A549 treated with DMSO at 1 μM for 4 hours (cell line): ENCODE measurements at places on chromosomes 6 and 20. TPM values are rescaled to one million over a fixed set of nuclear protein-coding genes. Genes with fewer than 3 reads are reported as not detected.

KCNK17 gene
- total RNA-seq: not detected in 5 replicates

NRN1 gene
- total RNA-seq: 0.76 to 1.3 TPM (median 1.1 TPM) in 5 replicates

FLRT3 gene
- total RNA-seq: 1.5 to 2.5 TPM (median 1.9 TPM) in 5 replicates

C6orf58 gene
- total RNA-seq: 0.10 to 0.45 TPM (median 0.24 TPM) in 5 replicates

GFOD1 gene
- total RNA-seq: 2.2 to 3.1 TPM (median 2.6 TPM) in 5 replicates

EPPIN gene
- total RNA-seq: not detected in 5 replicates

PPP1R3G gene
- total RNA-seq: 1.1 to 1.7 TPM (median 1.3 TPM) in 5 replicates

PGC gene
- total RNA-seq: not detected in 5 replicates

TGM3 gene
- total RNA-seq: 0.07 to 0.11 TPM (median 0.08 TPM) in 3 of 5 replicates, not detected in the others

CCM2L gene
- total RNA-seq: 0.28 to 0.78 TPM (median 0.62 TPM) in 5 replicates

RBBP8NL gene
- 0.03 TPM in 1 of 5 replicates, not detected in the others for total RNA-seq

PROKR2 gene
- not detected in 5 replicates for total RNA-seq

CCN6 gene
- not detected in 5 replicates for total RNA-seq

CRISP2 gene
- total RNA-seq: not detected in 5 replicates

PLCB1 gene
- total RNA-seq: 0.47 to 1.0 TPM (median 0.54 TPM) in 5 replicates

STK4 gene
- 14.2 to 17.6 TPM (median 15.4 TPM) in 5 replicates for total RNA-seq

SOBP gene
- total RNA-seq: 0.94 to 1.7 TPM (median 1.2 TPM) in 5 replicates

DNAAF9 gene
- total RNA-seq: 4.6 to 5.8 TPM (median 5.4 TPM) in 5 replicates

MROH8 gene
- 0.62 to 1.1 TPM (median 1.00 TPM) in 5 replicates for total RNA-seq

ADGRF5 gene
- not detected in 5 replicates for total RNA-seq

SLC22A2 gene
- 0.06 TPM in 1 of 5 replicates, not detected in the others for total RNA-seq

MTG2 gene
- total RNA-seq: 37.3 to 39.4 TPM (median 38.0 TPM) in 5 replicates

RBM39 gene
- total RNA-seq: 170 to 198 TPM (median 178 TPM) in 5 replicates

DYNLT2 gene
- 0.62 to 0.90 TPM (median 0.69 TPM) in 5 replicates for total RNA-seq

KIF13A gene
- total RNA-seq: 20.8 to 25.6 TPM (median 24.7 TPM) in 5 replicates

GPX5 gene
- not detected in 5 replicates for total RNA-seq

BHLHE23 gene
- total RNA-seq: not detected in 5 replicates

PRICKLE4 gene
- total RNA-seq: 0.23 to 0.85 TPM (median 0.60 TPM) in 4 of 5 replicates, not detected in the other

ACTL10 gene
- total RNA-seq: 0.05 TPM in 1 of 5 replicates, not detected in the others

BCAS1 gene
- 0.55 to 0.85 TPM (median 0.71 TPM) in 5 replicates for total RNA-seq

TOX2 gene
- 8.4 to 11.4 TPM (median 9.3 TPM) in 5 replicates for total RNA-seq

PAK5 gene
- total RNA-seq: 0.02 TPM in 1 of 5 replicates, not detected in the others

CRISP3 gene
- not detected in 5 replicates for total RNA-seq

CNR1 gene
- total RNA-seq: 0.24 to 0.53 TPM (median 0.40 TPM) in 5 replicates

FOXQ1 gene
- total RNA-seq: 2.5 to 4.6 TPM (median 4.1 TPM) in 5 replicates
